Posterior cingulate gyrus (tissue), 11 donors: ENCODE measurements at places on chromosomes 13 and 19.

DNA sequence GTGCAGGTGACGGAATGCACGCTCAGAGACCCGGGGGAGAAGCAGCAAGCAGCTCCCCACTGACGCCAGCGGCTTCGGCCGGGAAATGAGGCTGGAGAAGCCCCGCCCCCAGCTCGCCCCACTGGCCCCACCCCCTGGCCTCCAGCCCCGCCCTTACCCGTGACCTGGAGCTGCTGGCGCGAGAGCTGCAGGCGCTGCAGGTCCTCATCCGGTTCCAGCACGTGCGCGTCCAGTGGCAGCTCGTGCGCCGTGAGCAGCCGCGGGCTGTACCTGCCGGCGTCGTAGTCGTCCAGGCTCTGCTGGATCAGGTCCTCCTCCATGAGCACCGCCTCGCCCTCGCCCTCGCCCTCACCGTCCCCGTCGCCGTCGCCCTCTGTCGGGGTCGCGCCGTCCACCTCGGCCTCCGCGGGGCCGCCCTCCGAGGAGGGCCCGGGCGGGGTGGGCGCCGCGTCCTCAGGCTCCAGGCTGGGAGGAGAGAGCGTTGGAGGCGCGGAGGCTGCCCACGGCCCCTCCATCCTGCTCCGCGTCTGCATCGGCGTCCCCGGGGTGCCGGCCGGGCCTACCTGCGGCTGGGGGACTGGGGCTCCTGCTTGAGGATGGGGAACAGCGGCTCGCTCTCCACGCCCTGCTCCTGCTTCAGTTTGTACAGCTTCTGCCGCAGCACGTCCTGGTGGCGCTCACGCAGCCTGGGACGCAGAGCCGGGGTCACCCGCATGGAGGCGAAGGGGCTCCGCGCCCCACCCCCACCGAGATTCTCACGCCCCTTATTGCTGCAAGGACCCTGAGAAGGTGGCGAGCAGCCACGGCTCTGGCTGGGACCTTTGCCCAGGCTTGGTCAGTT lies 6.4 kb upstream of the TBXA2R start:
- no peak for DNase-seq

DNA sequence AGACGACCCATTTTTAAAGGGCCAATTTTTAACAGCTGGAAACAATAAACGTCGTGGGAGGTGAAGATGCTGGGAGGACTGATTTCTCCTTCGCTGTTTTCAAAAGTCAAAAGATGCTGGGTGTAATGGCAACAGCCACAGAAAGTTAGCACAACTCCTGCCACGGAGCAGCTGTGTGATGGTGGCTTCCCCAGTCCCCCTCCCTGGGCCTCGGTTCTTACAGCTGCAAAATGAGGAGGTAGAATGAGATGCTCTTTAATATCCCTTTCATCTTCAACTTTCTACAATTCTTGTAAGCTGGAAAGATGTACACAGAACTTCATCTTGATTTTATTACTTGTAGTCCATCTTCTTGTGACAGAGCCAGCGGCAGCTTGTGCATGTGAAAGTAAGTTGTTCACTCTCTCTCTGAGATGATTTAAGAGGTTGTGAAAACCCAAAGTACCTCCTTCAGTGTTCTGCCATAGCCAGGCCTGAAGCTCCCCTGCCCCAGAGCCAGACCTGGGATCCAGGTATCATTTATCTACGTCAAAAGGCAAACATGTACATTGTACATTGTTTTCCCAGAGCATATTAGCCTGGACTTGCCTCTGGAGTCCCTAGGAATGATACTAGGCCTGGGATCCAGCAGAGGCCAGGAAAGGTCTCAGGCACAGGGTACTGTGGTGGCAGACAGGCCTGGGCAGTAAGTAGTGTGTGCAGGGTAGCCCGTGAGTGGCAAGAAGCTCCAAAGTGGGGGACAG lies 3.4 kb upstream of the UBE2L5 start:
- DNase-seq = no peak

DNA sequence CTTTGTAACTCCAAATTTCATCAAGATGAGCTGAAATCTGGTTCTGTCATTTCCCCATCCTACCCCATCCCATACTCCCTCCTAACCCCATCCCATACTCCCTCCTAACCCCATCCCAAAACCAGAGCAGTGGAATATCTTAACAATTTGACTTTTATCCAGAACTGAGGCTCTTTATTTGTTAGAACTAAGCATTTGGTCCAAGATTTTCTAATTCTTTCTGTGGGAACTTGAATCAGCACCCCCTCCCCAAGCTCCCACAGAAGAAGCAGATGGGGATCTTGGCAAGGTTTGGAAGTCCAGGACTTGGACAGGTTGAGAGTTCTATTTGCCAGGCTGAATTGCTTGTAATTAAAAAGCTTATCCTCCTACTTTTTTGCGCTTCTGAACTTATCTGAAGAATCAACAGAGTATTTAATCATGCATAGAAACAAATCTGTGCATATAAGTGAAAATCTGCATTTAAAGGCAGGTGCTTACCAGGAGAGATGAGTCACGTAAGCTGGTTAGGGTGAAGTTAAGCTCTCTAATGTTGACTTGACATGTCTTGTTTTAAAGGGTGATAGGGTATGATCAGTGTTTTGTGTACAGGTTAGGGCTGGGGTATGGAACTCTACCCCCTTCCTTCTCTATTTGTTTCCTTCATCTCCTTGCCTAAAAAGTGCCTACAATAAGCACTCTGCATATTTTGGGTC lies 111.1 kb downstream of the COG6 start:
- no peak for DNase-seq

DNA sequence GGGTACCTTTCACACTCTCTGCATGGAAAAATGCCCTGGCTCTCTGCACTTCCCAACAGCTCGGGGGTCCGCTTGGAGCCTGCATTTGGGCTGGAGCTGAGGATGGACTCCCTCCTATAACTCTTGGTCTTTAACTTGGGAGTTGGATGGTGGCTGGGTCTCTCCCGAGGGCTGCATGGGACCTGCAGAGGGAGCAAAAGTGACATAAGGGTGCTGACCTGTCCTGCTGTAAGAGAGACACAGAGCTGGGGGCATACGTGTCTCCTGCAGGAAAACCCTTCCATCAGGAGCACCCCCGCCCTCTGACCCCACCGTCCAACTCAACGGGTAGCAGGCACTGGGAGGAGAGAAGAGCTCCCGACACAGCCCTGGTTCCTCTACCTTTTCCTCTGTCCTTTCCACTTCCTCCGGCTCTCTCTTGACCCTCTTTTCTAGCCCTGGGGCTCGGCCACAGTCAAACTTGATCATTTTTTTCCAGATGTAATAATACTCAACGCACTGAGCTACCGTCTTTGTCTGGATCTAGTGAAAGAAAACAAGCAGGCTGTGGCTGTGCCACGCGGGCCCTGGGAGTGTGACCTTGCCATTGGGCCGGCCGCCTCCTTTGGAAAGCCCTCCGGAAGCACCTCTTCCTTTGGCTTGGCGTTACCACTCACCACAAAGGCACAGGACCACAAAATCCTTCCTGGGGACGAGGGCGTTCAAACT lies 6.8 kb upstream of the NAPA start:
- no peak for DNase-seq

- no peak for DNase-seq
Measured at GRCh38 chr13:112012016-112012704, 54.8 kb upstream of the SOX1 start.

GRCh38 chr13:25689539-25689938 lies 317.8 kb downstream of the ATP8A2 start:
- DNase-seq = no peak

DNA sequence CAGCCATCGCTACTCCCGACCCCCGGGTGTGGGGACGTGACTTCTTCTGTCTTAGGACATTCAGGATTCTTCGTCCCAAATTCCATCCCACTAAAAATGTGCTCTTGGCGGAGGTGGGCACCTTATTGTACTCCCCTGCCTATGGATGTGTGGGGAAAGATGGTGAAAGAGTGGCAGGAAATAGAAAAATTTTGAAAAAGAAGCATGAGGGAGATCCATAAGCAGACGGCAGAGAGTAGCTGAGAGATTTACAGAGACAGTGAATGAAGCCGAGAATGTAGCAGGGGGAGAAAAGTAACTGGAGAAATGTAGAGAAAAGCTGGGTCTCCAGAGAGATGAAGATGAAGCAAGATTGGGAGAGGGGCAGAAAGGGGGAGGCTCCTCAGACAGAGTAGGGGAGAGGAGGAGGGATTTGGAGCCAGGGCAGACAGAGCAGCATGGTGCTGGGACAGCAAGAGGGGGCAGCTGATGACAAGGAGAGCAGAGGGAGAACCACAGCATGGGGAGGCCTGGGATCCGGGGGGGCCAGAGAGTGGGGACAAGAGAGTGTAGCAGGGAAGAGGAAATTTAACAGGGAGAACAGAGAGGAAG lies 843 bp downstream of the ZNF610 start:
- no peak for DNase-seq

GRCh38 chr19:36421749-36422481 lies 3.5 kb upstream of the ZFP82 start:
- DNase-seq = no peak

DNA sequence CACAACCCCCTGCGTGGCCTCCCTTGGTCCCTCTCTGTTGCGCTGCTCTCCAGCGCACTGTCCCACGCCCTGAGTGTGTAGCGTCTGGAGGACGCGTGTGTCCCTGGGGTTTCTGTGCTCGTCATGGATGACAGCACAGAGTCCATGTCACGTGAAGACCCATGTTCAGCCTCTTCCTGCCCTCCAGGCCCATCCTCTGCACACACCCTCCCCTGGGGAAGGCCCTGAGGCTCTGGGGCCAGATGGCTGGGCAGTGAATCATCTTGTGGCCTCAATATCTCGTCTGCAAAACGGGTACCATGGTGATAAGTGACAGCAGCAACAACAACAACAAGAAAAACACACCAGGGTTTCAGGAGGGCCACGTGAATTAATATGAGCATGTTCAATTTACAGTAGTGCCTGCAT lies 71.5 kb upstream of the ARHGEF7 start:
- no peak for DNase-seq
